ENCODE measurements at places on chromosomes 4 and X.
A peak's percentile ranks its signal among the peaks of the same experiment; 100 is the strongest.

GRCh38 chr4:107246761-107247160 lies 210.6 kb upstream of the DKK2 start:
- no peak for DNase-seq

DNA sequence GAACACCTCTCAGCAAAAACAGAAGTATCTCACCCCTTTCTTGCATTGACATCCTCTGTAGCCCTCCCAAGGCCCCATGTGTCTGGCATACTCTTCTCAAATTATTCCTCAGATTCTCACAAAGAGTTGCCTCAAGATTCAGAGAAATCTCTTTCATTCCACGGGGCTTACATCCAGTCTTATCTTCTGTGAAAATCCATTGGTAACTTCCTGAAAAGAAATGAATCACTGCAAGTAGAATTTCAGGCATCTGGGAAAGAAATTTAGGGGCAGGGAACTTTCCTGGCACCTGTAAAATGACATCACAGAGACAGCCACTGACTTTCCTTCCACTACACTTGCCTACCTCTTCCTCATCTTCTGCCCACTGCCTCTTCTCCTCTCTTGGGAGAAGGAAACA lies 182.5 kb upstream of the ARHGEF9 start:
- no peak for DNase-seq

DNA sequence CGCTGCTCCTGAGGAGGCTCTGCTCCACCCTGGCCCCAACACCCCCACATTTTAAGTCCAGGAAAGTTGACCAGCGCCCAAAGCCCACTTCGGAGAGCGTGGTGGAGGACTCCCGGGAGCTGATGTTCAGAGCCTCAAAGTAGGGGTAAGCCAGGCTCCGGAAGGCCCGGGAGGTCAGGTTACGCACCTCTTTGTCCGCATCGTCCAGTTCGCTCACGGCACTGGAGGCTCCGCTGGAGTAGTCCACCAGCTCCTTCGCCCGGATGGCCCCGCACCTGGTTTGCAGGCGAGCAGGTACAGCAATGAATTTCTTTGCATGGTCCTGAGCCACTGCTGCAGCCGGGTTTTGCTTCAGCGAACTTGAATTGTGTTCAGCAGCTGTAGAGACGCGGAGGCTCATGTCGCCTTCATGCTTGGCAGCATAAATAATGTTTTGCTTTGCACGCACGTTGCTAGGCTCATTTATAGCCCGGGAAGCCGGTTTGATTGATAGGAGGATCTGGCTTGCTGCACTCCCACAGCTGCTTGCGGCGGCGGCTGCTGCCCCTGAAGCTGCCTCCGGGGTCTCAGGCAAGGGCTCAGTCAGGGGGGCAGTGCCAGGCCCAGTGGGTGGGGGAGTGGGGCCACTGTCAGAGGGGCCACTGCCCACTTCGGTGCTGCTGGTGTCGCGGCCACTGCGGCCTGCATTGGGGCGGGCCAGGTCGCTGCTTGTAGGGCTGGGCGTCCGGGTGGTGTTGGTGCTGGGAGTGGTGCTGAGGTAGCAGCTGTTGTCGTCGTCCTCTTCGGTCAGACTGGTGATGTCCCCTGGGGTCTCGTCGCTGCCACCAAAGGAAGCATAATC lies 4.8 kb downstream of the C4orf54 start:
- DNase-seq: no peak

GRCh38 chrX:133297284-133297683 lies 79.1 kb upstream of the TFDP3 start:
- no peak for DNase-seq

GRCh38 chr4:16205298-16206164 lies 20.7 kb downstream of the TAPT1 start:
- DNase-seq: no peak

DNA sequence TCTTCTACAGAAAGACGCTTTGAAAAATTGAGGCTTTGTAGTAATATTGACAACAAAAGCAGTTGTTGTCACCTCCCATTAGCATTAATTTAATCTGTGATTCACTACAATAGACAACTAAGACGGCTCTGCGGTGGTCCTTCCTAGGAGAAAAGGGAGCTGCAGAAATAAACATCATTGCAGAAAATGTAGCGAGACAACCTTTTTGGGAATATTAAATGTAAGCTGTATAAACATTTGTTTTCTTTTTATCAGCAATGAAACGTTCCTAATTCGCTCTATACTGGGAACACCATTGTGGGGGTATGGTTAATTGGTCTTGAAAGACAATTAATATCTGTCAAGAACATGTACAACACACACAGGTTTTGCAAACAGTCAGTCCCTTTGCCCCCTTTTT lies 583.3 kb upstream of the TENM3 start:
- no peak for DNase-seq

DNA sequence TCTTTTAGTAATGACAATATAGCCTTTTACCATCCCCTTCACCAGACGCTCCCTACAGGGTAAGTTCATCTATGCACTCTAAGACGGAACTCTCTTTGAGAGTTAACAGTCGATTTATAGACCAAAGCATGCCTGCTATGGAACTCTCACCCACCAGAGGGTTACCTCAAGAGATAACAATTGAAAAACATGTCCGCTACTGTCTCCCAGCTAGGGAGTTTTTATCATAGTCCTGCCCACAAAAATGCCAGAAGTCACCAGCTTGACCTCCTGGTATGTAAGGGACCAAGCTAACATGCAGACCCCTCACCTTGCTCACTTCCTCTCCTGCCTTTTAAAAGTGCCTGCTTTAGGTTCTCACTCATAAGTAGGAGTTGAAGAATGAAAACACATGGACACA lies 16.7 kb upstream of the YTHDC1 start:
- no peak for DNase-seq

DNA sequence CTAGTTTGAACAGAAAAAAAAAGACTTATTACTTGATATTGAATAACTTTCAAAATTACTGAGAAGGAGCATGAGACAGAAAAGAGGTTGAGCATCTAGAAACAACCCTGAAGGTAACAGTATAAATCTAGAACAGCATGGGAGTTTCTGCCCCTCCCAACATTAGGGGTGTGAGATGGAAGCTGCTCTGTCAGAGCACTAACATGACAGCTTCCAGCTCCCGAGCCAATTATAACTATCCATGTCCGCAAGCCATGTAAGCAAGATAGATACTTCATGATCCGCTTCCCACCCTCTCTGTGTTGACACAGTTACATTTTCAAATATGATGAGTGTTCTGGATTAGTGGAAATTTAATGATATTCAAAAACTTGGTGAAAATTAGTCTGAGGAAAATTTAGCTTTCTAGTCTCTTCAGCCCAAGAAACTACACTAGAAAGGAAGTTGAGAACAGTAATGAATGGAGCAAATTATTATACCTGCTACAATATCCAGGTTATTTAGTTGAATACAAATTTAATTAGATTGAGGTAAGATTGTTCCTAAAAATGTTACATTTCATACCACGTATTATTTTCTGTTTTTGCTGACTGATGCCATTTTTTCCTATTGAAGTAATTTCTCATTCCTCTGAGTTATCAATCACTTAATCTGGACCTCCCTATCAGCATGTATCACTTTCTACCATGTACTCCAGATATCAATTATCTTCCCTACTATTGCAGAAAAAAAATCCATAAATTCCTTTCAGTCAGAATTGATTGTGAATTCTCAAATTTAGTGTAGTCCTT lies 129.3 kb upstream of the SLIT2 start:
- no peak for DNase-seq

DNA sequence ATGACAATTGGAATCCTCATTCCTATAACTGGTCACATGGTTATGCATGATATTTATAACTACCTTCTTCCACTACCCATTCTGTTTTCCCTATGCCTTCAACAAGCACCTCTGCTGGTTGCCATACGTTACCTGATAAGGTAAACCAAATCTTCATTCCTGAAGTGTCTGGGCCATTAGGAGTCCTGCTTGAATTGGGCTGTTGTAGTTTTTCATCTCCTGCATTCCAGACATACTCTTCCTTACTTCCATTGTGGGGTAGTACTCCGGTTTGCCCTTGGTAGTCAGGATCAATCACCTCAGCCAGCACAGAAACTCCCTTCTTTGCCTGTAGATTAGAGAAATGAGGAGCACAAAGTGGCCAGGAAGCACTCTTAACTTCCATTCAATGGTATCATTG lies 109.1 kb upstream of the LANCL3 start:
- DNase-seq: no peak

DNA sequence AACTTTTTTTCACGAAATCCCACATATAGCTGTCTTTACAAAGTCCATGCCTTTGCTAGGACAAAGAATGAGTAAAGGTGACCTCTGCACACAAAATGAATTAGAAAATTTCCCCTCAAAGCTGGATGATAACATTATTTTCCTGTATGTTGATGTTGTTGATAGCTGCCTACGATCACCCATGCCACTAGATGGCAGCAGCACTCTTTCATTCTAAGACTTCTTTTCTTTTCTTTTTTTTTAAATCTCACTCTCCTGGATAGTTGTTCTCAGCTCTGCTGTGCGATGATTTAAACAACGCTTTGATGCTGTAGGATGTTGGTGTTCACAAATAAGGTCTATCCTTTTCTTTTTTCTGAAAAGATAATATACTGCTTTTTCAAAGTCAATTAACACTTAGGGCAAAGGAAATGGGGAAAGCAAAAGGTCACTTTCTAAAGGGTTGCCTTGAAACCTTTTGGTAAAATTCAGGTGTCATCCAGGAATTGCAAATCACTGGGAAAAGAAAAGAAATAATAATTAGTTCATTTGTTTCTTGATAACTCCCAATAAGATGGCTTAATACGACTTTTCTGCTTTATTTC lies 266.8 kb downstream of the C4orf33 start:
- peak; percentile 20 for DNase-seq
